Spleen (tissue), 13 donors: ENCODE measurements at places on chromosomes 4 and X. TPM values are rescaled to one million over a fixed set of nuclear protein-coding genes. Genes with fewer than 3 reads are reported as not detected.

DNA sequence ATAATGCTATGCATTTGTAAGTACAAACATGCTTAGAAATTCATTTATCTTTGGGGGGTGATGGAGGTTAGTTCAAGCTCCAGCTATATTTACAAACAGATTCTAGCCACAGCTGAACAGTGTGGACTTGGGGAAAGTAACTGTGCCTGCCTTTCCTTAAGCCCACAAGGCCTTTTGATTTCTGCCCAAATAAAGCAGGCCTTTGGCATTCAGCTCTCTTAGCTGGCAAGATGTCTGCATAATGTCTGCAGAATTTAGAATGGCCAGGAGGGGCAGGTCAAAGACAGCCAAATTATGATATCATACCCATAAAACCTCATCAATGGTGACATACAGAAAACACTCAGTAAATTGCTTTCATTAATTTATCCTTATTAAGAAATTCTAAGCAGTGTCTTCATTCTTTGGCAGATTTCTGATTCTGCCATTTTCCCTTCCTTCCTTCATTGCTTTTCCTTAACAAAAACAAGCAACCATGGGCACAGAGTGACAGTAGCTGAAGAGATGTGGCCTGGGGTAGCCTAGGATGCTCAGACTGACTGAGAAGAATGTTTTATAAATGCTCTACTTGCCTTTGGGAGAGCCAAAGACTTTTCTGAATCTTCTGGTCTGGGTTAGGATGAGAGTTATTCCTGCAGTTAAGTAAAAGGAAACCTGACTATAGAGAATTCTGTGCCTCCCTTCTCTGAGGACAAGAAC, 538.7 kb upstream of the NR3C2 start:
- H3K27me3 ChIP-seq = no peaks in the 10 kb centered on the region
- H3K27ac ChIP-seq = no peak overlapping the region
- DNase-seq = no peak

GDPD2 gene
- 37.0 TPM for total RNA-seq

CISD2 gene
- total RNA-seq = 26.9 TPM

DNA sequence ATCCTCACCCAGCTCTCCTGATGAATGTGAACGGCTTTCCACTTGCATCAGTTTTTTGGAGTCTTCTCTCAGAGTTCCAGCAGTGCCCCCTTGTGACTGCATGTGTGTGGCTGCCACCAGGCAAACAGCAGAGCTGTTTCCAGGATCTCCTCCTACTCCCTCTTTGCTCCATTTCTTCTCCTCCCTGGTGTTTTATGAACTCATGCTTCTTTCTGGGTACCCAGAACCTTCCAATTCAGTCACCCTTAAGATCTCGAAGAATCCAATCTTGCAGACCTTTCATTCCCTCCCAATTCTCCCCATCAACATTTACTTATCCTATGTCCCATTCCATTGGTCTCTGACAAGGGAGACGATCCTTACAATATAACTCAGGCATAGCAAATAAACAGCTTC, 6.8 kb upstream of the TCEANC start:
- no peak overlapping the region for H3K27ac ChIP-seq
- H3K4me1 ChIP-seq = no peaks in the 10 kb centered on the region
- H3K36me3 ChIP-seq = no peaks in the 10 kb centered on the region
- DNase-seq = no peak
- no peak overlapping the region for H3K4me3 ChIP-seq

DNA sequence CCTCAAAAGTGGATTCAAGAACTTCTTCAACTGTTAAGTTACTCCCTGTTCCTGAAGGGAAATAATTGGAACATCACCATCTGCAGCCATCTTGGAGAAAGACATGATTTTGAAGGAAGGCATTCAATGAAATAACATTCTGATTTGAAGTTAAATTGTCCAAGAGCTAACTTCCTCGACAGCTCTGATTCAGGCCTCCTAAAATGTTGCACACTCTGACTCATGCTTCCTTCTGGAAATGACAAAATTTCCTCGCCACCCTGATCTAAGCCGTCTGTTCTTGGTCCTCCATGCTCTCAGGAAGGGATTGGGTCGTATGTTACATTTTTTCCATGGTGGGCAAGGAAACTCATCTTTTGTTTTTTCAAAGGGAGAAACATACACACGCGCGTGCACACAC, 496.9 kb upstream of the DIPK2B start:
- H3K27me3 ChIP-seq = peaks cover 8% of the 10 kb centered on the region
- no peaks in the 10 kb centered on the region for H3K36me3 ChIP-seq
- no peak for DNase-seq
- H3K4me1 ChIP-seq = no peaks in the 10 kb centered on the region

- no peak overlapping the region for H3K27ac ChIP-seq
- H3K4me3 ChIP-seq = no peak overlapping the region
- H3K36me3 ChIP-seq = no peaks in the 10 kb centered on the region
- peaks cover 12% of the 10 kb centered on the region for H3K27me3 ChIP-seq
- no peak for DNase-seq
Measured at GRCh38 chrX:69238114-69238886, 73.0 kb upstream of the PJA1 start.

- H3K27me3 ChIP-seq = no peaks in the 10 kb centered on the region
- H3K4me1 ChIP-seq = no peaks in the 10 kb centered on the region
- no peak for DNase-seq
- no peaks in the 10 kb centered on the region for H3K36me3 ChIP-seq
Measured at GRCh38 chr4:84895283-84895682, 71.2 kb downstream of the WDFY3 start.

GRCh38 chrX:115958687-115959359, 211.7 kb upstream of the AGTR2 start:
- no peaks in the 10 kb centered on the region for H3K4me1 ChIP-seq
- DNase-seq = no peak
- H3K36me3 ChIP-seq = no peaks in the 10 kb centered on the region
- no peak overlapping the region for H3K27ac ChIP-seq
- peaks cover 21% of the 10 kb centered on the region for H3K27me3 ChIP-seq

C1QTNF7 gene
- total RNA-seq = 3.6 TPM

PRSS12 gene
- total RNA-seq = not detected

DNA sequence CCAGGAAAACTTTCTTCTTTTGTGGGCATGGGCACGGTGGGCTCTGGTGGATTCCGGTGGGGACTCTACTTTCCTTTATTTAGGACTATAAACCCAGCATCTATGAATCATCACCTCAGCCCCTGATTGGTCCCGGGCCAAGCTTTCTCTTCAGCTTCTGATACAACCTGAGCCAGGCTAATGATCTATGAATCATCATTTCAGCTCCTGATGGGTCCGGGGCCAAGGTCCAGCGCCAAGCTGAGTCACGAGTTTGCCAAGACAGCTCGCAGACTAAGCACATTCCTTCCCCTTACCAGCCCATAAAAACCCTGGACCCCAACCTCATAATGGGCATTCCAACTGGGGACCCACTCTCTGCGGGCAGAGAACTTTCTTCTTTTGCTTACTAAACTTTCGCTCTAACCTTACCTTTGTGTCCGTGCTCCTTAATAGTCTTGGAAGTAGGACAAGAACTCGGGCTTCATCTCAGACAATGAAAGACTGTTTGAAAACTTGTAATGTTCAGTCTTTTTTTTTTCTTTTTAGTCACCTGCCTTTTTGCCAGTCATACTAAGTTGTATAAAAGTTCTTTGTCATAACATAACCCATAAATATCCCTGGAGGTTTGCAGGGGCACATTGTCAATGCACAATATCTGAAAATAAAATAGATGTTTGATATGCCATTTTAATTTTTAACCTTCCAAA, 904.9 kb upstream of the EPHA5 start:
- no peak overlapping the region for H3K4me3 ChIP-seq
- H3K36me3 ChIP-seq = no peaks in the 10 kb centered on the region
- H3K27ac ChIP-seq = no peak overlapping the region
- peak; percentile 37 for DNase-seq
- no peaks in the 10 kb centered on the region for H3K4me1 ChIP-seq

DNA sequence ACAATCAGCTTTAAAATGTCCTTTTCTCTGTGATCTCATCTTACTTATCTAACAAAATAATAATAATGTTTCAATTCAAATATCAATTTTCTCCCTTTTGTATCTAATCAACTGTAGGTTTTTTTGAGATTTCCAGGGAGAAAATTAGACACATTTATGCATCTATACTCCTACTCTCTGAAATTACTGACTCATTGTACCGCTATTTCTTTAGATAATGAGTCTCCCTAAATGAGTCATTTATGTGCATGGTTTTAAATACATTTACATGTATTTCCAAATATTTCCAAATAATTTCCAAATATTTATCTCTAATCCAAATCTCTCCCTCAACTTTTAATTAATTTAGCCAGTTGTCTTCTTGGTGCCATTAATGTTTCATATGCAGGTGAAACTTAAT, 621.0 kb downstream of the TECRL start:
- no peaks in the 10 kb centered on the region for H3K4me1 ChIP-seq
- H3K27ac ChIP-seq = no peak overlapping the region
- H3K27me3 ChIP-seq = no peaks in the 10 kb centered on the region
- no peaks in the 10 kb centered on the region for H3K36me3 ChIP-seq

- no peak for DNase-seq
- no peak overlapping the region for H3K4me3 ChIP-seq
- no peaks in the 10 kb centered on the region for H3K36me3 ChIP-seq
- no peaks in the 10 kb centered on the region for H3K4me1 ChIP-seq
Measured at GRCh38 chr4:158371158-158371557, 150.5 kb upstream of the RXFP1 start.

- no peak overlapping the region for H3K27ac ChIP-seq
- DNase-seq = no peak
- H3K4me3 ChIP-seq = no peak overlapping the region
- H3K4me1 ChIP-seq = no peaks in the 10 kb centered on the region
- H3K27me3 ChIP-seq = no peaks in the 10 kb centered on the region
Measured at GRCh38 chrX:103552236-103552635, 32.9 kb upstream of the RAB40A start.

DNA sequence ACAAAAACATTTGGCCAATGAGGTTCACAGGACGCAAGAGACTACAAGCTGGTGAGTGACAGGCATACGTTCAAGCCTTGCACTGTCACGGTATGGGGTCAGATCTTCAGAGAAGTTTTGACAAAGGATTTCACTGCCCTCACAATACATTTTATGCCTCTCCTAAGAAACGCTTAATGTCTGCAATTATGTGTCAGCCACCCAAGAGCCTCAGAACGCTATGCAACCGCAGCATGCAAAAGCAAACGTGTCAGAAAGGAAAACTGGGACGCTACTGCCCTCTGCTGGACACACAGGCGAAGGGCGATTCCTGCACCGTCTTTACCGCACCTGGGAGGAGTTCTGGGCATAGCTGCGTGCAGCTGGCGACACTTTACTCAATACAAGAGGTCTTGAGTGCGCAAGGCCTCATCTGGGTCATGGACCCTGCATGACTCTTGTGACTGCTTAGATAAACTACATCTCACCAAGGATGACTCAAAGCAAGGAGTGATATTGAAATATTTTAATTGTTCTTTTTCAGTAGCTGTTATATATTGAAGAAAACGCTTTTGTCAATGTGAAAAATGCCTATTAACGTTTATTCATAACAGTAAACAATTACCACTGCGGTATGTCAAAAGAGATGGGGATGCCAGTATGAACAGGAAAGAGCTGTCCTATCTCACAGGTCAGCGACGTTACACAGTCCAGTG, 147.6 kb upstream of the FRG1 start:
- no peak overlapping the region for H3K4me3 ChIP-seq
- H3K27ac ChIP-seq = no peak overlapping the region
- peaks cover 3% of the 10 kb centered on the region for H3K4me1 ChIP-seq
- no peaks in the 10 kb centered on the region for H3K36me3 ChIP-seq
- peak; percentile 83 for DNase-seq

SLC10A4 gene
- not detected for total RNA-seq

DNA sequence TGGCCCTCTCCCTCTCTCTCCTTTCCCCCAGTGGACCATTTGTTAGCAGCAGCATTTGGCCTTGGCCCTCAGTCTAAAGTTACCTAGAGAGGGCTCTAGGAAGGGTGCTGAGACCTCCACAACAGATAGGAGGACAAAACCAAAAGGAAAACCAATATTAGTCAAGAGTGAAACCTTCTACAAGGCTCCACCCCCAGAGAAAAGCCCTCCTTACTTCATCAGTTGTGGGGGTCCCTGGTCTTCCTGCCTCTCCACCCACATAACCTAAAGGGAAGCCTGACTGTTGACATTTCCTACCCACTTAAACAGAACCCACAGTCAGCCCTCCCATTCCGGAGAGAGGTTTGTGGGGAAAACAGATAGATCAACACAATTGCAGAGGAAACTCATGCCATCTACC, 4.7 kb upstream of the CD40LG start:
- no peaks in the 10 kb centered on the region for H3K4me1 ChIP-seq
- no peaks in the 10 kb centered on the region for H3K36me3 ChIP-seq
- H3K27me3 ChIP-seq = no peaks in the 10 kb centered on the region

- H3K36me3 ChIP-seq = no peaks in the 10 kb centered on the region
- H3K4me3 ChIP-seq = no peak overlapping the region
- H3K27ac ChIP-seq = no peak overlapping the region
- DNase-seq = no peak
- H3K27me3 ChIP-seq = no peaks in the 10 kb centered on the region
Measured at GRCh38 chr4:162061214-162061613, 102.6 kb downstream of the FSTL5 start.

MAGEB10 gene
- total RNA-seq = not detected

MAGEA11 gene
- total RNA-seq = not detected

ARHGAP4 gene
- total RNA-seq = 317 TPM

DNA sequence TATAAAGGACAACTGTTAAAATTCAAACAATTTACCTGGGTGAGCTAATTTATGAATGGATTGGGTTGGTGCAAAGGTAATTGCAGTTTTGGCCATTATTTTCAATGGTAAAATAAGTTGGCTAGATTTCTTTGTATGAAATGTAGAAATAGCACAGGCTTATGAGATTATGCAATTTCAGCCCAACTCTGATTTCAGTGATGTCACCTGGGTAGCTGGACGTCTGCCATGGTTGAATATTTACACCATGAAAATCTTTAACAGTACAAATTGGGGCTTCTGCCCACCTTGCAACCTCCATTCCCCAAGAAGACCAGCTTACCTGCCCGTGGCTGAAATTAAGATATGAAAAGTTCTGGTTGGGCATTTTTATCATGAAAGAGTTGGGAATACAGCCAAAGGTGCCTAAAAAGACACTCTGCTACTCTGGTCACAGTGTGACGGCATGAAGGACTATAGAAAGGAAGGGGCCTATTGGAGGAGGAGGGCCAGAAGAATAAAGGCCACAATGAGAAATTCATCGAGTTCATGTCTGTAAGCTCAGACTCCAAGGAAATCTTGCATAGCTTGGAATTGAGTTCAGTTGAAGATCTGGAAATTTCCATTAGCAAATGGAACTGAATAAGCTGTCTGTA, 29.7 kb downstream of the EGF start:
- no peaks in the 10 kb centered on the region for H3K4me1 ChIP-seq
- no peaks in the 10 kb centered on the region for H3K36me3 ChIP-seq
- no peak for DNase-seq
- no peaks in the 10 kb centered on the region for H3K27me3 ChIP-seq

DNA sequence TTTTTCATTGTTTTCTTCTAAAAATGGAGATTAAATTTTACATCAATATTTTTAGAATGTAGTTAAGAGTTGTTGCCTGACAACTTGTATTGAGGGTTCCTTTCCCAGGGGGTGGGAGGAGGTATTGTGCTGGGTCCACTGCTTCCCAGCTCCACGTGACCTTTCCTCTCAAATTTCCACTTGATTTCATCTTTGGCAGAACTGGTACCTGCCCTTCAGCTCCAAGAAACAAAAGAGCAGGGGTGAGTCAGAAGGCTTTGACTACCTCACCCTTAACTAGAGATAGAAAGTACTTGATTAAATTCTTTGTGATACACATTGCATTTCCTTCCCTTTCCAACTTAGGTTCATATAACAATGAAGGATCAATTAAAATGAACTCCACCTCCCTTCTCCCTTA, 19.7 kb downstream of the TRIM2 start:
- H3K4me1 ChIP-seq = peaks cover 12% of the 10 kb centered on the region
- H3K36me3 ChIP-seq = no peaks in the 10 kb centered on the region
- DNase-seq = no peak
- H3K27me3 ChIP-seq = no peaks in the 10 kb centered on the region

PPP1R2C gene
- total RNA-seq = not detected
